IMR-90 (cell line): ENCODE measurements at places on chromosomes 2 and 18. TPM values are rescaled to one million over a fixed set of nuclear protein-coding genes. Genes with fewer than 3 reads are reported as not detected.

The PLCL1 gene
- 0.18 and 0.56 TPM in 2 replicates for total RNA-seq

The ANO7 gene
- 0.36 and 0.56 TPM in 2 replicates for total RNA-seq

The CRACDL gene
- total RNA-seq = not detected in 2 replicates

The HNMT gene
- 12.2 and 14.2 TPM in 2 replicates for total RNA-seq

The IDH1 gene
- total RNA-seq = 77.1 and 104 TPM in 2 replicates

The MYL1 gene
- total RNA-seq = not detected in 2 replicates

The SOWAHC gene
- total RNA-seq = 4.8 and 8.9 TPM in 2 replicates

DNA sequence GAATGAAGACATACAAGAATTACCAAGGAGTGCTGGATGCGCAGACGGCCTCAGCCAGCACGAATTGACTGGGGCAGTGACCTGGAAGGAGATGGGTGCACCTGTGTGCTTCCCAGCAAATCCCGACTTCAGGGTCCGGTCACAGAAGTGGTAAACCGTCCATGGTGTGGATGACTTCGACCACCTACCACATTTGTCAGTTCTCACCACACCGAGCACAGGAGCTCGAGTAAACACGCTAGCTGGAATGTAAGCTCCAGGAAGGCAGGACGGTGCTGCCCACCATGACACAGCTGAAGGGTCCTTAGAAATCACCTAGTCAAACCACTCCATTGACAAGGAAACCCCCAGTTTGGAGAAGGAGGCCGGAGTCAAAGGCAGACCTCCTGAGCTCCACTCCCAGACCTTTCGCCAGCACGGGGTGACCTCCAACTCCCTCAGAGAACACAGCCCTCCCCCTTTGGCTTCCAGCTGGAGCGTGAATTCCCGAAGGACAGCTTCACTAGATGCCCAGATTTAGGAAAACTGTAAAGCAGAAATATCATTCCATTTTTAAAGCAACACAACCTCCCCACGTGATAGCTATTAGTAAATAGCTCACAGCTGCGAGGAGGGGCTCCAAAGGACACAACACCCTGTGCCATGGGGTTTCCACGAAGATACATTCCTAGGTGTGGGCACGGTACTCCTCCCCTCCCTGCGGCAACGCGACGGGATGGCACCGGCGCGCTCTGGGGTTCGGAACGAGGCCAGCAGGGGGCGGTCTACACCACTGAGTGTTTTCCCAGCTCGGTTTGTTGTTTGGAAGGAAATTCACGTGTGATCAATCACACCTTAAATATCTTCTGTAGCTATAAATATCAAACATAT, 34.1 kb upstream of the GNAL start:
- peak; percentile 4 for DNase-seq

- no peak for DNase-seq
Measured at GRCh38 chr2:24731040-24731439, 62.2 kb downstream of the PTRHD1 start.

DNA sequence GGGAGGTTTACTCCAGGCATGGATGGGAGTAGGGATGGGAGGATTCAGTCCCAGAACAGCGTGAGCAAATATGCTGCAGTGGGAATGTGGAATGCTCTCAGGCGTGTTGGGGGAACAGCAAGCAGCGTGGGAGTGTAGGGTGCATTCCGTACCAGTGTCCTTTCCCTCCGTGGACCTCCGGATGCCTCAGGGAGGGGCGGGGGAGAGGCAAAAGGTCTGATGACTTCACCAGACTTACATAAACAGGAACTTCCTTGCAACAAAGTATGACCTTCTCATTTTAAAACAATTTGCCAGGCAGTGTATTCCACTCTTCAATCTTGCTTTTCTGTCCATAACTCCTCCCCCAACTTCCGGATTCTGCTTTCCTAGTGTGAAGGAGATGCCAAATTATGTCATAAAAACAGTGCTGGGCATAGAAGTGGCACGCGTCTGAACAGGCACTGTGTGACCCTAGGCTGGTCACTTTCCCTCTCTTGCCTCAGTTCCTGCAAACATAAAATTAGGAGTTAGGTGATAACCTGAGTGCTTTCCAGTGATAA, 36.9 kb downstream of the RPL37A start:
- peak; percentile 99 for DNase-seq

DNA sequence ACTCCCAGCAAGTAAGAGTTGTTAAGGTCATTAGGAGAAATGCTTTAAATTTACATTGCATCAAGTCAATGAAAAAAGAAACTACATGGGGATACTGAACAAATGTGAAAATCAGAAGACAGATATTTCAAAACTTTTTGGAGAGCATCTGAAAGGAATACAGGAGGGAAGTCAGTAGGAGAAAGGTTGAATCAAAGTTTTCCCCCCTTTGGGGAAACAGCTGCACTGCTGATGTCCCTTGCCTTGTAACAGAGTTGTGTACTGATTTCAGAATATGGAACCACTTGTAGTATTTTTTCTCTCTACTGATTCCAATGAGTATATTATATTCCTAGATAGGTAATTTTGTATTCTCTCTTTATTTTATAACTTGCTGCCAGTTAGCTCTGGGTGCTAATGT, 592.5 kb upstream of the ZEB2 start:
- no peak for DNase-seq

DNA sequence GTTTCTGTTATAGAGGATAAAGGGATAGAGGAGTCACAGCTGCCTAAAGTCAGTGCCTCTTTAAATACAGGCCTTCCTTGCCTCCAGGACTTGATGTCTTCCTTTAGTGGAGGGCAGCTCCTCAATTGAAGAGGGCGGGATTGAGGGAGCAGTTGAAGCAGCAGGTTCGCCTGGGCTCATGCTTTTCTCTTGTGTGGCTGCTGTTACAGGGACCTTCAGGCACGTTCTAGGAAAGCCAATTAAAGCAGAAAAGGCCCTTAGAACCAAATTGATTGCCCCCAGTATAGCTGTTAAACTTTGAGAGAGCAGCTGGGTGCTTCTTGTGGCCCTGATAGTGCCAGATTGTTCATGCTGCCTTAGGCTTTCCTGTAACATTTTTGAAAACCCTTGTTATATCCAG, 42.0 kb upstream of the LTBP1 start:
- DNase-seq = no peak

DNA sequence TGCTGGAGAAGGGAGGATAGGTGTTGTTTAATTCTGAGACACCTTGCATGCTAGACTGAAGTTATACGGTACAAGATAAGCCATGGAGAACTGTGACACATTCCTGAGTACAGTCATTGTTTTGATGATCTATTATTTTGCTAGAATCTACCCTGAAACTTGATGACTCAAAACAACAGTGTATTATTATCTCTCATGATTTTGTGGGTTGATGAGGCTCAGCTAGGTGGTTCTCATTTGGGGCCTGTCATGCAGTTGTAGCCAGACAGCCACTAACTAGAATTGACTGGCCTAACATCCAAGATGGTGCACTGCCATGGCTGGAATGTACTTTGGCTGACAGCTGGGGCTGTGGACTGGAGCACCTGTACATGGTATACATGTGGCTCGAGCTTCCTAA, 5.4 kb upstream of the IL1R1 start:
- DNase-seq = no peak

- DNase-seq = peak; percentile 36
Measured at GRCh38 chr2:10360850-10361588, 58.3 kb downstream of the HPCAL1 start.

- DNase-seq = peak; percentile 30
Measured at GRCh38 chr18:58495207-58495606, 133.7 kb downstream of the ALPK2 start.

DNA sequence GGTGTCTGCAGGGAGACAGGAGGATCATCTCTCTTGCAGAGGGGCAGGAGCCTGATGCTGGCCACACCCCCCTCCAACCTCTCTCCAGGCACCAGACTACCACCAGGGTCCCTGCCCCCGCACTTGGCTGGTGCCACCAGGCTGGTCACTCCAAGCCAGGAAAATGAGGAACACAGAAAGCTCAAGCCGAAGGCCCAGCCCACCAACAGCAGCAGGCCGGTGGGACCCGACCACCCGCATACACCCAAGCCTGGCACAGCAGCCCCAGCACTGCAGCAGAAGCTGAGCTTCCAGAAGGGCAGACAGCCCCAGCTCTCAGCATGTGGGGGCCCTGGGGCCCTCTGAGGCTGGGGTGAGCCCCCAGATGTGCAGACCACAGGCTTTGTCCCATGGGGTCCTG, 52.7 kb downstream of the KIF1A start:
- DNase-seq = no peak

GRCh38 chr2:99644419-99644787, 154.6 kb upstream of the REV1 start:
- DNase-seq = peak; percentile 65

- DNase-seq = no peak
Measured at GRCh38 chr18:40208958-40209357, 1746.1 kb upstream of the PIK3C3 start.

- no peak for DNase-seq
Measured at GRCh38 chr2:119013671-119014070, 71.7 kb downstream of the MARCO start.

GRCh38 chr18:52716973-52717372, 377.0 kb downstream of the DCC start:
- peak; percentile 5 for DNase-seq

DNA sequence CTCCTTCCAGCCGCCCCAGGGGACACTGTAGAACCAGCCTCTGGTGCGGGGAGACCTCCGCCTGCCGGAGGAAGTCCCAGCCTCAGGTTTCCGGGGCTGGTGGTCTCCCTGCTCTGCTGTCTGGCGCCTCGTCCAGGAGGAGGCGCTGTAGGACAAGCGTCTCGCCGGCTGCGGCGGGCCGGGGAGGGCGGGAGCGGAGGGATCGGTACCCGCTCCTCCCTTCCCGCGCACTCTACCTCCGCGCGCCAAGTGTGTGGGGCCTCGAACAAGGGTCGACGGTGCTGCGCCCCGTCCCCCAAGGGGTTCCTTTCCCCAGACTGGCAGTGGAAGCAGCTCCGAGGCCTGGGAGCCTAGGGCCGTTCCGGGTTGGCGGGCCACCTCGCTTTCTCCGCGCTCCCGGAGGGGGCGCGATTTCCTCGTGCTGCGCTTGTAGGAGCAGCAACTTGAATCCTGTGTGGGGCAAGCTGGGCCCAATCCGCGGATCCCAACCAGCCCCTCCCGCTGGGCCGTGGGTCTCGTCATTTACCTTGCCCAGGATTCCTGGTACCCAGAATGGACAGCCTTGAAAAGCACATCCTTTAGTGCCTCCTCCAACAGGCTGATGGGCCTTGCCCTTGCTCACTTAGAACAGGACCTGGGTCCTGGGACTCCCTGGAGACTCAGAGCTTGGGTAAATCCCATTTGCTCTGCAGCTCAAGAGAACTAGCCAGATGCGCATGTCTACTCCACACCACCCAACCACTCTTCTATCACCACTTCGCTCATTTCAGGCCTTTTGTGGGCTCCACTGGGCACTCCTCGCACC, 10.6 kb upstream of the HOXD4 start:
- DNase-seq = peak; percentile 46

DNA sequence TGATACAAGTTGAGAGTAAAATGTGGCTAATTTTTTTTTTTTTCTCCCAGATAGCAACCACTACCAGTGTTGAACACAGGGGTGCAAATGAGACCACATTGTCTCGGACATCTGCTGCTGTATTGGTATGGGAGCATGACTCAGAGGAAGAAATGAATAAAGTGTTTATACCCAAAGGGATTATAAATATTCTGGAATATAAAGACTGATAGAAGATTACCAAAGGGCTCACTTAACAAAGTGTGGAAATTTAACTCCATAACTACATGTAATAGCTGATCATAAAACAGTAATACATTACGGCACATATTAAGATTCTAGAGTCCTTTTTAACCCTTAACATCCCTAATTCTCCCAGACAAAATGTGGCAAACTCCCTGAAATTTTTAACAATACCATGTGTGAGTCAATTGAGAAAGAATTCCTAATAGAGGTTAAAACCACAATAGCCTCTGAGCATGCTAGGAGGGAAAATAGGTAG, 1023.0 kb upstream of the ACVR2A start:
- peak; percentile 32 for DNase-seq

DNA sequence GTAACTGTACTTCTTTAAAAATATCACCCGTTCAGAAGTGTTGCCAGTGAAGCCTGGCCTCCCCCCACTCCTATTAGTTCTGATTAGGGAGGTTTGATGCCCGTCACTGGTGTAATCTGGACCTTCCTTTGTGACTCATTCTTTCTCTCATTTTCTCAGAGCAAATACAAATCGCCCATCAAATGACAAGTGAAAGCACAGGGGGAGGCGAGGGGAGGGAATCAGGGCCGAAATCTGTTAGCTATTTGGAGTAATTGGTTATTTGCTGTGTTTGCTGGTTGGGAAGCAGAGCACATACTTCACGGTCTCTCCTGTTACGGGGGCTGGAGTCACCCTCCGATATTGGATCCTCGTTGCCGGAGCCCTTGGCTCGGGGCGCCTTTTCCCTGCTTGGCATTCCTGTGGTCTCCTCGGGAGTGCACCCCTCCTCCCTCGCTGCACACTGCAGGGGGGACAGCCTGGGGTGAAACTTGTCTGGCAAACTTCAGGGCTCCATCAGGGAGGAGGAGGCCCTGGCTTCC, 178.1 kb downstream of the DYSF start:
- no peak for DNase-seq

- no peak for DNase-seq
Measured at GRCh38 chr2:230912724-230913123, 12.3 kb downstream of the GPR55 start.

- no peak for DNase-seq
Measured at GRCh38 chr2:72963423-72964145, 46.3 kb downstream of the EMX1 start.

DNA sequence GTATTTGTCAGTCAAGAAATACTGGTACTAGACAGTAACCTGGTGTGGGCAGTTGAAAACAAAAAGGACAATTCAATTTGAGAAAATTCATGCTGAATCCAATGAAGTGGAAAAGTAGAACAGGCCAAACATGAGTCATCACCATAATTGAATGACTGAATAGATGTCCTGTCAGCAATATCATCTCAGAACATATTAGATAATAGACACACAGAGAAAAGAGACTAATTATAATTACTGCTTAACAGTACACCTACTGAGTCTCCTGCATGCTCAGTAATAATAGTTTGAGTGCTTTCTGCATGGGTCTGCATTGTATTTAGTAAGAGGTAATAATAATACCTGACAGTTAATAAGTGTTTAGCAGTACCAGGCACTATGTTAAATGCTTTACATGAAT, 138.6 kb upstream of the ZC3H15 start:
- DNase-seq = peak; percentile 2

- DNase-seq = no peak
Measured at GRCh38 chr18:44789710-44790109, 109.0 kb downstream of the SETBP1 start.
